ENCODE measurements at places on chromosomes 6 and 20.

- no peak for DNase-seq
These were observed 12.4 kb upstream of the F13A1 start for GRCh38 chr6:6332811-6333244.

DNA sequence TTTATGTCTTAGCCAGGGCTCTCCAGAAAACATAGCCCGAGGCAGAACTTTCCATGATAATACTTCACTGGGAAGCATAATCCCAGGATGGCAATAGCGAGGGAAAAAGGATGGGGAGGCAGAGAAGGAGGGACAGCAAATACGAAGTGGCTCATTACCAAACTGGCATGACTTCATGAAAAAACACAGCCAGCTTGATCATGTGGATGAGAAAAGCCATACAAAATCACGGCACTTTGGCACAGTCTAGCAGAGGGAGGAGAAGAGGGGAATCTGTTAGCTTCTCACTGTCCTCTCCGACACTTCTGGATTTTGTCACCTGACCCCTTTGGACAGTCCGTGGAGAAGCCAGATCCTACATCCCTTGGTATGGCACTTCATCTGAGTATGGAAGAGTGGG, 212.5 kb upstream of the GRIK2 start:
- DNase-seq, result no peak

GRCh38 chr6:42782689-42783176, 881 bp downstream of the BICRAL start:
- DNase-seq, result peak; percentile 80

GRCh38 chr6:7901056-7901455, 9.5 kb downstream of the TXNDC5 start:
- no peak for DNase-seq

- no peak for DNase-seq
These were observed 16.2 kb downstream of the PM20D2 start for GRCh38 chr6:89162047-89162371.

DNA sequence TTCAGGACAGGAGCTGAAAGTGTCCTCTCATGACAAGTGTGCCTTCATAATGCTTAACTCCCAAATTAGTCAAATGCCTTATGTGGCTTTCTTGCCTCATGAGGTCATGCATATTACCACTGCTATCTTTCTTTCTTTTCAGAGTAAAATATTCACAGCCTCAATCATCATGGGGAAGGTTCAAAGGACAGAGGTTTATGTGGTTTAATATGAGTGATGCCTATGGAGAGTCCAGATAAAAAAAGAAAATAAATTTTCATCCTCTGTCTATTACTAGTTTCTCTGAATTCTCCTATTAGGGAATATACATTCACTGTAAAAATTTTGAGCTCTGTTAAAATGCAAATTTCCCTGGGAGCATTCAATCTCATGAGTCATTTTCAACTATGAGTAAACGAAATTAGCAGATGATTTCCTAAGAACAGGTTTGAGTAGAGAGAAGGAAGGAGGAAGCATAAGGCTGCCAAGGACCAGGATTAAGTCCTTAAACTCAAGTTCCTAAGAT, 396.9 kb upstream of the ADGRB3 start:
- no peak for DNase-seq

GRCh38 chr6:39314273-39314795, at the start of gene KCNK17:
TSS of gene KCNK17 (minus strand) at chr6:39314419. CDS start at chr6:39314320, 99 bp downstream.
- no peak for DNase-seq

- DNase-seq, result no peak
These were observed 420.4 kb upstream of the OPRM1 start for GRCh38 chr6:153618371-153619322.

- DNase-seq, result no peak
These were observed 25.7 kb downstream of the BMP7 start for GRCh38 chr20:57240581-57241362.

DNA sequence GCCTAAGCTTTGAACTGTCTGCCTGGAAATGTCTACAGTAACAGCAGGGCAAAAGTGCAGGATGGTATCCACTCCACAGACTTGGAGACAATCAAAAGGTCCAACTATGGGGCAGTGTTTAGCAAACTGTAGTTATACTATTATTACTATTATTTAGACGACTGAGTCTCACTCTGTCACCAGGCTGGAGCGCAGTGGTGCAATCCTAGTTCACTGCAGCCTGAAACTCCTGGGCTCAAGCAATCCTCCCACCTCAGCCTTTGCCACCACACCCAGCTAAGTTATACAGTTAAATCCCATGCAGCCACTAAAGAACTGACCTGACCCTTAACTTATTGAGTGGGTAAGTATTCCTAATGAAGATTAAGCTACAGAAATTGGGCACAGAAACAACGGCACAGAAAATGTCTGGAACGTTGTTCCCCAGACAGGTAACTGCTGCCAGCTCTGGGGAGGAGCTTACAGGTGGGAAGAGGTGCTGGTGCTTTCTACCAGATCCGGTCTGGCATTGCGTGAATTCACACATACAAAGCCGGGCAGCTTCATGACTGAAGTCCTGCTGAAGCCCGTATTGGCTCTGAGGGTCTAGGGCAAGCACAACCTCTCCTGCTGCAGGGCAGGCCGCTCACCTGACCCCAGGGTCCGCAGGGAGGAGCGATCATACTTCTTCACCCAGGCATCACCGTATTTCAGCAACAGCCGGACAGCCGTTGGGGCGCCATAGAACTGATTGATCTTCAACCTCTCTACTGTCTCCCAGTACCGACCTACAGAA, 27.0 kb upstream of the APMAP start:
- no peak for DNase-seq

DNA sequence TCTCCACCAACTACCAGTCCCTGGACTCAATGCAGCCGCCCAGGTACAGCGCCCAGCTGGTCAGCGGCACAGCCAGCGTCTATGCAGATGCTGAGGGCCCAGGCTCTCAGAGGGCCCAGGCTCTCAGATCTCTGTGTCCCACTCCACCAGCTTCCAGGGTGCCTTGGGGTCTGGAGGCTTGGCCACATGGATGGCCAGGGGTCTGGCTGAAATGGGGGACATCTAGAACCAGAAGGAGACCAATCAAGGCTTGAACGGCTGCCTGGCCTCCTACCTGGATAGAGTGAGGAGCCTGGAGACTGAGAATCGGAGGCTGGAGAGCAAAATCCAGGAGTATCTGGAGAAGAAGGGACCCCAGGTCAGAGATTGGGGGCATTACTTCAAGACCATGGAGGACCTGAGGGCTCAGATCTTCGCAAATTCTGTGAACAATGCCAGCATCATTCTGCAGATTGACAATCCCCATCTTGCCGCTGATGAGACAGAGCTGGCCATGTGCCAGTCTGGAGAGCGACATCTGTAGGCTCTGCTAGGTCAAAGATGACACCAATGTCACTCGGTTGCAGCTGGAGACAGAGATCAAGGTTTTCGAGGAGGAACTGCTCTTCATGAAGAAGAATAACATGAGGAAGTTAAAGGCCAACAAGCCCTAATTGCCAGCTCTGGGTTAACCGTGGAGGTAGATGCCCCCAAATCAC, 44.1 kb upstream of the GRM4 start:
- DNase-seq, result no peak

- DNase-seq, result no peak
These were observed 127.0 kb upstream of the EDN1 start for GRCh38 chr6:12163149-12163548.

- DNase-seq, result no peak
These were observed 125.2 kb downstream of the PTPRK start for GRCh38 chr6:128395188-128395587.

GRCh38 chr6:89436226-89436625, 3.3 kb downstream of the ANKRD6 start:
- DNase-seq, result no peak

DNA sequence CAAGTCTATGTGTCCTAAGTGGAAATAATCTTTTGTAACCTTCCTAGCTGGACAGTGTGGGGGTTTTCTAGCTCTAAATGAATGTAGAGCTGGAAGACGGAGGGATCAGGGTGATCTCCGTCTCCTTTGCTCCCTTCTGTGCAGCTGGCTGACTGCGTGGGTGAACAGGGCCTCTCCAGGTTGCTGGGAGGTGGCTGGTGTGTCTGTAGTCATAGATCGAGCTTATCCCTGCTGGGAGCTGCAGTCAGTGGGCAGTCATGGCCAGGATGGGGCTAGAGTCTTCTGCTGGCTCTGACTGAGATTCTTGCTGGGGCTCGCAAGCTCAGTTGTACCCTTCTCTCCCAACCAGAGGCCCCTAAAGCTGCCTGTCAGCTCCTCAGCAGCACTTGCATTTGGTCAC, 6.4 kb downstream of the SEC23B start:
- DNase-seq, result no peak

DNA sequence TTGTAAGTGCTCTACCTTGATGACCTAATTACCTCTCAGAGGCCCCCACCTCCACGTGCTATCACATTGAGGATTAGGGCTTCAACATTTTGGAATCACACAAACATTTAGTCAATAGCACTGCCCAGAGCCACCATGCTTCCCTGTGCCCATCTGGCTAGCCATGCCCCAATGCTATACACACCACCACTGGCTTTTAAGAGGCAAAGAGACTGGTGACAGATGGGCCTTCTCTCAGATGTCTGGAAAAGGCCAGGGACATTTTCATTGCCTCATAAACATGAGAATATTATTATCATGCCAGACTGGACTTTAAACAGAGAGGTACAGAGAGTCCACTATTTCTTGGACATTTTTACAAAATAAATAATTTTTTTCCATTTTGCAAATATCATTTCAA, 29.8 kb downstream of the TRMT6 start:
- DNase-seq, result no peak

All from nucleus accumbens (tissue), 56 donors.